ENCODE measurements at places on chromosomes 2 and 18.

DNA sequence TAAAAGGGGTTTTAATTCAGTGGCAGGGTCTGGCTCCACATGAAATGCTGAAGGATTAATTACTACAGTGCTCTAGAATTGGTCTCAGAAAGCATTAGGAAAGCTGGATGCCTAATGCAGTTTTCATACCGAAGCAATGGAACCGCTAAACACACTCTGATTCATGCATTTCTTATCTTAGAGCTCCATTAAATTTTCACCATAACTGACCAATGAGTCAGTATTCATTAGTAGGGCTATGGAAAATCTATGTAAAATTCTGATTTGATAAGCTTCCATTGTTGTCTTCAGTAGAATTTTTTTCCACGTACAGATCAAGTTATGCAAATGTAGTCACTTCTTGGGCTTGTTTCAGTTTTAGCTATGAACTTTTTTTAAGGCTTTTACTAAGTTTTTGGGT is 359.9 kb downstream of the ARHGAP15 start:
- no peak for DNase-seq

DNA sequence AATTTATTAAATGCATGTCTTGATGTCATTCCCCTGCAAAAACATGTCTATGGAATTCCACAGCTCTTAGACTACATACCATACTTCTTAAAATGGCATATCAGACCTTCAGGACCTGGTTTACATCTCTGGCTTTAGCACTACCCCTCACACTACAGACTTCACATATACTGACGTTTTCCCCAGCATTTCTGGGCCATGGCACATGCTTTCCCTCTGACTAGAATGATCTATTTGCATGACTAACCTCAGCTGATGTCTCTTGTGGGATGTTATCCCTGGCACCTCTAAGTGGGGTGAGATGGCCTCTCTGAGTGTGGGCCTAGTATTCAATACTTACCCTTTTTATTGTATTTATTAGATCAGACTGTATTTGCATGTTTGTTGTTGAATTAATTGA is 381.6 kb downstream of the ERBB4 start:
- peak; percentile 0 for DNase-seq

DNA sequence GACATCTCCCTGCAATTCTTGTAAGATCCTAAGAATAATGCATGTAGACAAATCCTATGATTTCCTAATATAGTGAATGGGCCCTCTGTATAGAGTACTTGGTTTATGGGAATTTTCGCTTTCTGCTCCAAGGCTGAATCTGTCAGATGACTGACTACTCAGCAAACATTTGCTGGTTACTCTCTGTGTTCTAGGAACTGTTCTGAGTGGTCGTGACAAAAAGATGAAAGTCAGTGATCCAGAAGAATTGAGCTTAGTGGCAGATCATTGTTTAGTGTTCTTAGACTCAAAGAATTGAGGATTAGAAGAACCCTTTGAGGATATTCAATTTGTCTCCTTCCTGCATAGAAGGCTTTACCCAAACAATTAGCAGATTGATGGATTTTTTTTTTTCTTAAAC is 10.0 kb downstream of the XRCC5 start:
- no peak for DNase-seq

GRCh38 chr2:231138699-231139098 is 13.9 kb upstream of the HTR2B start:
- peak; percentile 9 for DNase-seq

GRCh38 chr2:191018643-191019119 is 4.7 kb upstream of the STAT1 start:
- DNase-seq: no peak

GRCh38 chr2:84924173-84925106 is 19.0 kb downstream of the TMSB10 start:
- DNase-seq: peak; percentile 26

DNA sequence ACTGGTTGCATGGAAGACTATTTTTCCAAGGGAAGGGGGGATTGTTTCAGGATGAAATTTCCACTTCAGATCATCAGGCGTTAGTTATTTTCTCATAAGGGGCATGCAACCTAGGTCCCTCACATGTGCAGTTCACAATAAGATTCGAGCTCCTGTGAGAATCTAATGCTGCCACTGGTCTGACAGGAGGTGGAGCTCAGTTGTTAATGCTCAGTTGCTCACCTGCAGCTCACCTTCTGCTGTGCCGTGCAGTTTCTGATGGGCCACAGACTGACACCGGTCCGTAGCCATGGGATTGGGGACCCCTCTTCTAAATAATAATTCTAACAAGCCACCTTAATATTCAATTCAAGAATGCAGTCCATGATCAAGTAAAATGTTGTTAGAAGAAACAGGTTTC is 34.9 kb downstream of the PLCL1 start:
- DNase-seq: no peak

GRCh38 chr2:11155381-11156035 is at the start of gene SLC66A3:
Gene SLC66A3, plus strand, starts transcription at chr2:11155467. Its CDS starts 80 bp downstream, at chr2:11155547.
- DNase-seq: peak; percentile 95

DNA sequence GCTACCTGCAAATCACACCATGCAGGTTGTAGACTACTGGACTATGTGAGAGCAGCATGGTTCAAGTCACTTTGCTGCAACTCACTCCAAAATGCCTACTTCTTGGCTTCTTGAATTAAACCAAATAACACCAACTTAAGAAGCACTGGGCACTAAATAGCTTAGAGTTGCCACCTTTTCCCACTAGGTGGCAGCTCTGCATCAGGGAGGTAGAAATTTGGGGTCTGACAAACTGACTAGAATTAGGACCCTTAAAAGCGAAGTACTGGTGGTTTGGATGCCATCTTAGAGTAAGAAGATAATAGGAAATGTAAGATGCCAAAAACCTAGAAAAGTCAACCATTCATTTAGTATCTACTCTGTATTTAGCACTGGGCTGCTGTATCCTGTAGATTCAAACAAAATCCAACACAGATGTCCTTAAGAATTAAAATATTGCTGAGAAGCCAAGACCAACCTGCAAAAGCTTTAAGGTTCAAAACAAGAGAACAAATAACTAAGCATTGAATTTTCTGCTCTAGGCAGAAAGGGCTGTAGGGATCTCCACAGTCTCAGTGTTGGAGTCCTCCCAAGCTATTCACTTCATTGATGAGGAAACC is 65.5 kb downstream of the CCBE1 start:
- peak; percentile 58 for DNase-seq

DNA sequence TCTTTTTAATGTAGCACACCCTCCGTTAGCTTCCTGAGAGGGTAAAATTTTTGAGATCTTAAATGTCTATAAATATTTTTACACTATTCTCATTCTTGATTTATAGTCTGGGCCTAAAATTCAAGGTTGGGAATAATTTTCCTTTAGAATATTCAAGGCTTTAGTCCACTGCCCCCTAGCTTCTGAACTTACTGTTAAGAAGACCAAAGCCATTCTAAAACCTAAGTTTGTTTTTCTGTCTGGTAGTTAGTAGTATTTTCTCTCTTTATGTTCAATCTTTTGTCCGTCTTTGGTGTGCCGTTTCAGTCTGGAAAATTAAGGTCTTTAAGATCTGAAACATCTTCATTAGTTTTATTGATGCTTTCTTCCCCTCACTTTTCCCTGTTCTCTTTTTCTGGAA is 14.5 kb downstream of the OSBPL6 start:
- peak; percentile 44 for DNase-seq

DNA sequence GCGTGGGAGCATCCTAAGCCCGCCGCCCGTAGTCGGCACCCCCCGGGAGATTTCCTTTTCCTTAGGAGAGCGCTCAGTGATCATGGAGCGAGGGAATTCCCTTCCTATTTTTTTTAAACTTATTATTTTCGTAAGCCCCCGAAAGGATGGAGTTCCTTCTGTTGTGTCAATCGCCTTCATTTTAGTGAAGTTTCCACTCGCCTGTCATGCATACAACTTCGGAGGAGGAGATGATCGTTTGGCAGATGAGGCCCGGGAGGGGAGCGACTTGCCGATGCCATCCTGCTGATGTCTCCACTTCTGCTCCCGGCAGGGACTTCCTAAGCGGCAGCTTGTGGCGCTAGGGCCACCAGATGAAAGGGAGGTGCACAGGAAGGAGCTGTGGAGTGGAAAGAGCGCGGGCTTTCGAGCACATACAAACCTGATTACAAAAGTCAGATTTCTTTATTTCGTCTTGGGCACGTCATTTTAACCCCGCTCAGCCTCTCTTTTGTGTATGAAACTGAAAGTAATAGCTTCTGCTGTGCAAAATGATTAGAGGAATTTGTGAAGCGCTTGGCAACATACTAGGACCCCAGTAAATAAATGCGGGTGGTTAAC is at the start of gene ADGRF3:
ADGRF3 (minus strand) TSS at position 336 of the 600 bp plus-strand sequence. CDS start 555 bp downstream, outside the sequence.
- DNase-seq: peak; percentile 82

DNA sequence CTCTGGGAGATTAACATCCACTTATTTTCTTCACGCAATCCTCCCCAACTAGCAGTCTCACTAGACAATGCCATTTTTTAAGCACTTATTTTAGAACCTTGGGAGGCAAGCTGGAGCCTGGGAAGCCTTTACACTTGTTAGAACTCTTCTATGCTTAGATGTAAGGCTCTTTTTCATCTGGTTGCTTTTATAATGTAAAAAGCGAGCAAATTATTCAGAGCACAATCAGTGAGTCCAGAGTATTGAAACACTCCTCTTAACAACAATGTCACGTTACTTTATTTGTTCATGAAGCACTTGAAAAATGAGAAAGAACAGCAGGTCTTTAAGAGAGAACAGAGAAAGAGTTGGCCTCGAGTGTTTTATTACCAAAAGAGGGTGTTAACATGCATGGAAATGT is 84.1 kb upstream of the SLC8A1 start:
- DNase-seq: peak; percentile 6

DNA sequence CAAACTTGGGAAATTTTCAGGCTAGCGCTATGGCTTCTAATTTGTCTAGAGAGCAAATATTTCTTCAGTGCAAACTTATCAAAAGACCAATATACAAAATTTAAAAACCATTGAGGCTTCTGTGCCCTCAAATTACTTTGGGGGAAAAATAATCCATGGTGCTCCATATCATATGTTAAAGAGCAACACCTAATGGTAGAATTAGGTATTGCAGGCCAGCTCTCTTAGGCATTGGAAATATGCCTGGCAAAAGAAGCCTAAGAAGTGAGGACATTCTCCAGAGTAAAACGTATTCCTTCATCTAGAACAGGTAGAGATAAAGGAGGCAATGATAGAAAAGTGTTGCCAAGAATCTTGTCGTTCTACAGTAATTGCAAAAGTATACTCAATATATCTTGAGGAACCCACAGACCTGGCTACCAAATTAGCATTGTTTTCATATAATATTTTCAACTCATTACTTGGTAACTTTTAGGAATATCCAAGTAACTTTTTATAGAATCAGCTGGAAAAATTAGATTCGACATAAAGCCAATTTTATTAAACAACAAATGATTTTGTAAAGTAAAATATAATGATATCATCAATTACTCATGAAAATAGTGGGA is 401.1 kb downstream of the BCL11A start:
- peak; percentile 75 for DNase-seq

- no peak for DNase-seq
These were observed 337.3 kb downstream of the PLCL1 start for GRCh38 chr2:198141726-198142125.
